ENCODE measurements at places on chromosomes 4 and X.

DNA sequence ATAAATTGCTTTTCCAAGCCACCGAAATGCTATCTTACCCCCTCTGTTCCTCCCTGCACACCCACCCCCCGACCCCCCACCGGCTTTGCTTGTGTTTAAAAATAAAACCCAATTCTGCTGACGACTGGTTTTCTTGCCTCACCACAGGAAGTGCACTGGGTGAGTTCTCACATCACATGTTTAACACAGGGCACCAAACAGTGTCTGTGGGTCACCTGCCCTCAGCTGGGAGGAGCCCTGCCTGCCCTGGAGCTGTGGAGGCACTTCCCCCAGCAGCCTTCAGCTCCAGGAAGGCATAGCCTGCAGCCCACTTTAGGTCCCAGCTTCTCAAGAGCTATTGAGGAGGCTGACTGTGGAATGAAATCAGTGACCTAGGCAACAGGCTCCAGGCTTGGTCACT lies 8.8 kb downstream of the TMEM255A start:
- DNase-seq, result no peak

GRCh38 chr4:763922-764321 lies 58.3 kb downstream of the PCGF3 start:
- no peak for DNase-seq

GRCh38 chr4:187232796-187233195 lies 509.1 kb upstream of the FAT1 start:
- DNase-seq, result no peak

- no peak for DNase-seq
Observed at GRCh38 chr4:859496-859895, 33.6 kb upstream of the CPLX1 start.

Measured in eye (tissue), 1 donor.